ENCODE measurements at places on chromosomes 11 and 22.

GRCh38 chr11:8361664-8362210, 98.1 kb upstream of the LMO1 start:
- DNase-seq = no peak

DNA sequence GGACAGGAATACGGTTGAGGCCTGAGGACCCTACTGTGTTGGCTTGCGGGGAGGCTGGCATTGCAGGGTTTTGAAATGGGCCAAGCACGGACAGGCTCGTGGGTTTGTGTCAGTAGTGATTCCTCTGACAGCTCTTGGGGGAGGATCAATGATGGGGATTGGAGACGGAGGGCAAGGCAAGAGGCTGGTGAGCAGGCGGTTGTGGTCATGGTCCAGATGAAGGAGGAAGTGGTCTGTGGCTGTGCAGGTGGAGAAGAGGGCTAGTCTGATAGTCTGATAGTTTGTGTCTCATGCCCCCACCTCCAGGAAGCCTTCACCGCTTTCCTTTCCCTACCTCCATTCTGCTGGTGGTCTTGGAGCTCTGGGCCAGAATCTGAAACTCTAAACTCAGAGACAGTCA, 3.0 kb downstream of the MAFF start:
- DNase-seq = no peak

- DNase-seq = no peak
Measured at GRCh38 chr11:112176077-112176476, 765 bp downstream of the BCO2 start.

DNA sequence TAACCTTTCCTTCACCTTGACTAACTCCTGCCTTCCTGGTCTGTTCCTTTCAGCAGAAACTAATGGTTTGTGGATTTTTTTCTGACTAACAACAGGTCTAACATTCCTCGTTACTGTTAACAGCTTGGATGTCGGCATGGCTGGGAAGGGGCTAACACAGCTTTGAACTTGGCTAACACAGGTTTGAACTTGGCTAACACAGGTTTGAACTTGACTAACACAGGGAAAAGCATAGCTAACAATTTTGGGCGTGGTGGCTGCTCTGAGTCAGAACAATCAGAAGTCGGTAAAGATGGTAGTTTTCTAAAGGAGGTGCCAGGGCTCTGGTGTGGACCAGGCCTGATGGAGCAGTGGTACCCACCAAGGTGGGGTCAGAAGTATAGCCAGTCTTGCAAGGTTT, 16.1 kb downstream of the MIAT start:
- DNase-seq = peak; percentile 76

GRCh38 chr22:17786435-17787161, 12.3 kb upstream of the BID start:
- DNase-seq = no peak

GRCh38 chr11:15692739-15693138, 578.0 kb downstream of the INSC start:
- no peak for DNase-seq

- no peak for DNase-seq
Measured at GRCh38 chr11:58289266-58289665, 21.2 kb upstream of the OR10W1 start.

DNA sequence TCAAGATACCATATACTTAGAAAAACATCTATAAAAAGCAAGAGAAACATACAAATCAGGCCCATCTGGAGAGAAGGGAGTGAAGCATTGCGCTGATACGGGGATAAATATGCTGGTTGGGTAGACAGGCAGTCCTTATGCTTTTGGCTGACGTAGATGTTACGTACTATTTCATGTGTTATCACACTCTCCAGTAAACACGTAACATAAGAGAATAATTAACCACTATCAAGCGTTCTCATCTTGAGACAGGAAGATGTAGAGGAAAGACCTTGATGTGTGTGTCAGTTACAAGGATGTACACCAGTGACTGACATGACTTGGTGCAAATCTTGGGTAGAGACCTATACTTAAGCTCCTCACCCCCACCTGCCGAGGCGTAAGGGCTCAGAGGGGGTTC, 86.7 kb upstream of the PRODH start:
- DNase-seq = no peak

- DNase-seq = peak; percentile 64
Measured at GRCh38 chr11:8018484-8019313, 31.6 kb downstream of the EIF3F start.

DNA sequence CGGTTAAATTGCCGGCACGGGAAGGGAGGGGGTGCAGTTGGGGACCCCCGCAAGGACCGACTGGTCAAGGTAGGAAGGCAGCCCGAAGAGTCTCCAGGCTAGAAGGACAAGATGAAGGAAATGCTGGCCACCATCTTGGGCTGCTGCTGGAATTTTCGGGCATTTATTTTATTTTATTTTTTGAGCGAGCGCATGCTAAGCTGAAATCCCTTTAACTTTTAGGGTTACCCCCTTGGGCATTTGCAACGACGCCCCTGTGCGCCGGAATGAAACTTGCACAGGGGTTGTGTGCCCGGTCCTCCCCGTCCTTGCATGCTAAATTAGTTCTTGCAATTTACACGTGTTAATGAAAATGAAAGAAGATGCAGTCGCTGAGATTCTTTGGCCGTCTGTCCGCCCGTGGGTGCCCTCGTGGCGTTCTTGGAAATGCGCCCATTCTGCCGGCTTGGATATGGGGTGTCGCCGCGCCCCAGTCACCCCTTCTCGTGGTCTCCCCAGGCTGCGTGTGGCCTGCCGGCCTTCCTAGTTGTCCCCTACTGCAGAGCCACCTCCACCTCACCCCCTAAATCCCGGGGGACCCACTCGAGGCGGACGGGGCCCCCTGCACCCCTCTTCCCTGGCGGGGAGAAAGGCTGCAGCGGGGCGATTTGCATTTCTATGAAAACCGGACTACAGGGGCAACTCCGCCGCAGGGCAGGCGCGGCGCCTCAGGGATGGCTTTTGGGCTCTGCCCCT, 529 bp upstream of the CCND1 start:
- no peak for DNase-seq

DNA sequence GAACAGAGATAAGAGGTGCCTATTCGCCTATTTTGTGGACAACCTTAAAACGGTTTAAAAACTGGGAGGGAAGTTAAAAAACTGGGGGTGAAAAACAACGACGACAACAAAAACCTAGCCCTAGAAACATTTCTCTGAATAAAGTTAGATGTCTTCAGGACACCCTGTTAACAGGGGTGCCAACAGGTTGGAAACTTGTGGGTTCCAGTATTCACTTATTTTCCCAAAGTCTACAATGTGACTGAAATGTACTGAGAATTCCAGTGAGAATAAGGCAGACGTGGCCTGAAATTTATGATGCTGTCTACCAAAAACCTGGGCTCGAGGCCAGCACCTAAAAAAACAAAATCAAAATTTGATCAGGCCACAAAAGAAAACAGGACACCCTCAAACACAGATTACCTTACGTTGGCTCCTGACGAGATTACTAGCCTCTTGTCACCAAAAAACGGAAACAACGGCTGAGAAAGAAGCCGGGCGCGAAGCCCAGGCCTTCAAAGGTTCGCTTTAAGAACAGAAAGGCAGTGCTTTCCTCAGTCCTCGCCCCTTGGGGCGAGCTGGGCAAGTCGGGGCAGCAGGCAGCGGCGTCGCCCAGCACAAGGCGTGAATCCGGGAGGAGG, 906 bp downstream of the CCDC90B start:
- no peak for DNase-seq

DNA sequence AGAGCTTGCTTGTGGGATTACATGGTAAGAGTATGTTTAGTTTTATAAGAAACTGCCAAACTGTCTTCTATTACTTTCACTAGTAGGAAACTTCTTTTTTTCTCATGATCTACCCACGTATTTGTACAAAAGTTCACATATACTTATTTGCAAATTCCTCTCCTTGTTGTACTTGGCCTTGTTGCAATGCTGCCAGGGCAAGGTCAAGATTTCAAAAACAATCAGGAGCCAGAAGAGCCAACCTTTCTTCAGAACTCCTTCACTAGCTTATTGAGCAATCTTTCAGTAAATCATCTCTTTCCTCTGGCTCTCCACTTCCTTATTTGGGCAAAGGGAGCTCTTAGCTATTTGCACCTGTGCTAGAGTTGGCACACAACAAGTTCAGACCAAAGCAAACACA, 9.7 kb downstream of the SRSF8 start:
- DNase-seq = no peak

DNA sequence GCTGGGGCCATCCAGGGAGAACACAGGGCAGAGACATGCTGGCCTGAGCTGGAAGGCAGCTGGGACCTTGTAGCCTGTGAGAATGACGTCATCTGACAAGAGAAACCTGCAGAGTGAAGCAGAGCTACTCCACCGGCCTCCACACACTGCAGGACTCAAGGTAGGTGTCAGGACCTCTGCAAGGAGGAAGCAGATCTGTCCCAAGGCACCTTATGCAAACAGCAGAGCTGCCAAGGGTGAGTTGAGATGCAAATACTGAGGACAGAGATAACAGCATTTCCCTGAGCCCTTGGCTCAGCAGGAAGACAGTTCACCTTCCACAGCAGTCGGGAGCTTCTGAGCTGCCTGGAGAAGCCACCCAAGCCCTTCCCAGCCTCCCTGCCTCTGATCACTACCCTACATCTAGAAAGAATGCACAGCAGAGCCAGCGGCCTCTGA, 51.9 kb upstream of the IGSF9B start:
- no peak for DNase-seq

DNA sequence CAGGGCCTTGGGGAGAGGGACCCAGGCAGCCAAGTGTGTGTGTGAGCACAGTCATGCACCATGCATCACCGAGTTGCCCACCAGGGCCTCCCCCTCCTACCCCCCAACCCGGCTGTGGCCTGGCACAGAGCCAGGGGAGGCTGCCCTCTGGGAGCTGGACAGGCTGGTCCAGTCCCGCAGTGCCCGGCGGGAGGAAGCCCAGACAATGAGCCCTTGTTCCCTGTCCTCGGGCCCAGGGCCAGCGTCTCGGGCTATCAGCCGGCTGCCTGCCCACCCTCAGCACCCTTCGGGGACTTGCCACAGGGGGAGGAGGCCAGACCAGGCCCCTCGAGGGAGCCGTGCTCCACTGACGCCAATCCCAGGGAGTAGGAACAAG, 4.5 kb downstream of the LRRC75B start:
- no peak for DNase-seq

- peak; percentile 65 for DNase-seq
Measured at GRCh38 chr11:95682552-95682951, 107.0 kb downstream of the FAM76B start.

GRCh38 chr11:16820324-16821092, 82.1 kb downstream of the C11orf58 start:
- peak; percentile 83 for DNase-seq

DNA sequence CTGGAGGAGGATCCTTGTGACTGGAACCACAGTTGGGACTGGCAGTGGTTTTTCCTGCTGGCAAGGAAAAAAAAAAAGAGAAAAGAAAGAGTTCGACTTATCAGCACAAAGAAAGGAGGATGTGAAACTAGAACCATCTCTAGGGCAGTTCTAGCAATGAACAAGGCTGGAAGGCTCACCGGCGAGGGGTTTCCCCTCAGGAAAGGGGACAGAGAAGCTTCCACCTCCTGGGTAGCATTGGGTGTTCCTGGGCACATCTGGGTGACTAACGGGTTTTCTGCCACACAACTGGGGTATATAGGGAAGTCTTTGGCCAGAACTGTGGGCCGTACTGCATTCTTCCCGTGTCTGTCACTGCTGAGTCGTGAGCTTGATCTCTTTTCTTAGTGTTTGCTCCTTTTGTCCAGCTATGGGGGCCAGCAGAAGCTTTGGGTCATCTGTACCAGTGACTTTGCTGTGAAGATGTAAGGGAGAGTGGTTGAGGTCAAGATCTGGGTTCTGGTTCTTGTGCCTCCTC, 109.4 kb upstream of the OR4B1 start:
- peak; percentile 79 for DNase-seq

All from activated CD4-positive, alpha-beta T cell treated with anti-CD3 and anti-CD28 coated beads, Interleukin-10, Interleukin-2, amounts not matched to agents 100 ng/mL and 50 ng/mL, durations not matched to agents 16 hours and 8 hours (primary cell).